ENCODE measurements at places on chromosomes 11 and 22.

DNA sequence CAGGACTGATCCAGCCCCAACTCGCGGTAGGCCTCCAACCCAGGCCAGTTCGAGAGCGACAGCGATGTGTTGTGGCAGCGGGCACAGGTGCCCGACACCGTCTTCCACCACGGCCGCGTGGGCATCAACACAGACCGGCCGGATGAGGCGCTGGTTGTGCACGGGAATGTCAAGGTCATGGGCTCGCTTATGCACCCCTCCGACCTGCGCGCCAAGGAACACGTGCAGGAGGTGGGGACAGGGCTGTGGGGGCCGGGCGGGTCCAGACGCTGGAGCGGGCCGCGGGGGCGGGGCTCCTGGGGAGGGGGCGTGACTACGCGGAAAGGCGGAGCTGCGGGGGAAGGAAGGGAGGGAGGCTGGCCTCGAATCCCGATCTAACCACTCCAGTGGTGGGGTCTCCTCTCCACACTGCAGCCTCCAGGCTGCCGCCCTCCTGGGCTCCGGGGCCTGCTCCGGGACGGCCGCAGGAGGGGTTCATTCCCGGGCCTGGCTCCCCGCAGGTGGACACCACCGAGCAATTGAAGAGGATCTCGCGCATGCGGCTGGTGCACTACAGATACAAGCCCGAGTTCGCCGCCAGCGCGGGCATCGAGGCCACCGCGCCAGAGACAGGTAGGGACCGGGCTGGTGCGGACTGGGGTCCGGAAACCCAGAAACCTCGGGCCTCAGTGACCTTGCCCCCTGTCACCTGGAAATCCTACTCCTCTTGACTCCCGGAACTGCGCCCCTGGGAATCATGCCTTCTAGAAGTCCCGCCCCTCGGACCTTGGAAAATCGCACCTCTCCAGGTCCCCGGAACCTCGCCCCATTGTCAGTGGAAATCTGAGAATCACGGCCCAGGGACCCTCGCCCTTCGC, 14.9 kb downstream of the TMEM258 start:
- DNase-seq = no peak

GRCh38 chr11:88447281-88447680, 109.7 kb upstream of the CTSC start:
- no peak for DNase-seq

DNA sequence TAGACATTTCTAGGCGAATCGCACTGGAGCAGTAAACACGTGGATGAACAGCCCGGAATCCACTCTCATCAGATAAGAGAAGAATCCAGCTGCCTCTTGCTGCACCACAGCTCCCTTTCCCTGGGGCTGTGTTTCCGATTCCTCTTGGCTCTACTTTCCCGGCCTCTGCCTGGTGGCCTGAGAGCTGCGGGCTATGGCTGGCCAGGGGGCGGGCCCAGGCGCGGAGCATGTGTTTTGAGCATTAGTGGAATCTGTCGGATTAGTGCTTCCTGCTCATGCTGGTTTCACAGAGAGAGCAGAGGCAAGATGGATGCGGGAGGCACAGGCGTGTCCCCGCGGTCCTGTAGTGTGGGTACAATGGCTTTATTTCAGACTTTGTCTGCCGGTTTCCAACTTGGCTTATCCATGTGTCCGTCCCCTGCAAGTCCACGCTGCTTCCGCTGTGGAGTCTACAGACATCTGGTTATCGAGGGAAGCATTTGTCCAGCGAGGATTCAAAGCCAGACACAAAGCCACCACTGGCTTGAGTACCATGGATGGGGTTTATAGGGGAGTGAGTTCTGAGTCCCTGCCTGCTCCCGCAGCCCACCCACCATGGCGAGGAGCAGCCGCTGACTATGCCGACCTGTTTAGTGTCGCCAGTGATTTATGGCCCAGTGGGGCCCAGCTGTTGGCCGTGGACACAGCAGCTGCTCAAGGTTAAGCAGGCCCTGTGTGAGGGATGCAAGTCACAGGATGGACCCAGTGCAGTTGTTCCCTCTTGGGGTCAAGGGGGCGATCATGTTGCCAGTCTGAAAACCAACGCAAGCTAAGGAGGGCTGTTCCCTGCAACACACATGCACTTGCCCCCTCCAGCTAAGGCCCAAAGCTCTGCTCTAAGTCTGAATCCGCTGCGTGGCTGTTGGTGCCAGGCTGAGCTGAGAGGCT, 43.3 kb upstream of the EP300 start:
- peak; percentile 47 for DNase-seq

DNA sequence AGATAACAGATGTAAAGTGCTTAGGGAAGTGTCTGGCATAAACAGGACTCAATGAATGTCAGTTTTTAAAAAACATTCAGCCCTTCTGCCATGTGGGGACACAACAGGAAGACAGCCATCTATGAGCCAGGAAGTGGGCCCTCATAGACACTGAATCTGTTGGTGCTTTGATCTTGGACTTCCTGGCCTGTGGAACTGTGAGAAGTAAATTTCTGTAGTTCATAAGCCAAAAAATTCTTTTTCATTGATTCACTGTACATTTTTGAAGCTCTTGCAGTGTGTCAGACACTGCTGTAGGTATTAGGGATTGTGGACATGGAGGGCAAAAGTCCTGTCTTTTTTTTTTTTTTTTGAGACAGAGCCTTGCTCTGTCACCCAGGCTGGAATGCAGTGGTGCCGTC, 188.6 kb downstream of the HIPK3 start:
- DNase-seq = peak; percentile 44

- DNase-seq = peak; percentile 32
Measured at GRCh38 chr22:45968751-45969413, 8.1 kb downstream of the WNT7B start.
